Kidney glomerular epithelial cell (primary cell): ENCODE measurements at places on chromosomes 6 and 20.
A peak's percentile ranks its signal among the peaks of the same experiment; 100 is the strongest.

DNA sequence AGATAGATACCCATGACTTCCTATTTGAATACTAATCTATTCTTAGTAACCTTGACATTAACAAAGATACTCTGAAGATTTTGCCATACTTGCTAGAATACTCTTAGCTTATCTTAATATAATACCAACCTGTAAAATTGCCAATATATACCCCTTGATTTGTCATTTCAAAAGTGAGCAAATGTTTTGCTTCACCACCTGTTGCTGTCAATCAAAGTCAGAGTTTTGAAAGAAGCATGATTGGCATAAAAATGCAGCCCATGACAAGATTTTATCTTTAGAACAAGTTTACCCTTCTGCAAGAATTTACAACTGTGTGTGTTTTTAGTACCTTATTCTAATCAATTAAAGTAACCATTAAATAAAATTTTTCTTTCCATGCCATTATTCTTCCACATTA is 236.2 kb downstream of the TBX18 start:
- DNase-seq = no peak

DNA sequence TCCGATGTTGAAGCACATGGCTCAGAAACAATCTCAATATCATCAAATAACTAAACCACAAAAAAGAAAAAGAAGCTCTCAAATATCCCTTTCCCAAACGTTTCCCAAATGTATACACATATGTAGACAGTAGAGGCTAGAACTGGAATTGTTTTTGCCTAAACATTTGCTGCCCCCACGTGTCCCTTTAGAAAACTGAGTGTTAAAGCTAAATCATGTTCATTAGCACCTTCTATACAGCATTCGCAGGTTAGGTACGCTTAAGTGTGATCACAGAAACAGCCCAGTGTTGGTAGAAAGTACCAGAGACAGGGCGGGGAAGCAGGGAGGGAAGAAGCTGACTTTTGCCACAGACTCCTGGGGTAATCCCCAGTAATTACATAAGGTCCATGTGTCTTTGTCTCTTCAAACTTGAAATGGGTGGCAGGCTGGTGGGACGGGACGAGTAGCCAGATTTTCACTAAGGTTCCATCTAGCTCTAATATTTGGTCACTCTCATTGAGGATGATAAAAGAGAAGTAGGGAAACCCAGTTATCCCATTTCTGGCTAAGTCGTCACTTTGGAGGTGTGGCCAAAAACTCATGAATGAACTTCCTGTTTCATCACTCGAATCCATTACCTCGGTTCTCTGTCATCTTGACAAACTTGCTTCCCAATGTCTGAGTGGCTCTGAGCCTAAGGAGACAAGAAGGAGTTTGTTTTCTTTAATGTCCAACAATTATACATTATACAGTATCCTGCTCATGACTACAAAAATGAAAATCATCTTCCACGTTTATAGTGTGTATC is 15.0 kb upstream of the TFAP2A start:
- peak; percentile 47 for DNase-seq

- DNase-seq = no peak
These were observed 3.2 kb upstream of the PPP1R3G start for GRCh38 chr6:5081955-5082354.

- DNase-seq = no peak
These were observed 87.8 kb downstream of the SESN1 start for GRCh38 chr6:109006818-109007217.

- DNase-seq = peak; percentile 83
These were observed 31.4 kb downstream of the ACSS2 start for GRCh38 chr20:34907616-34908469.

DNA sequence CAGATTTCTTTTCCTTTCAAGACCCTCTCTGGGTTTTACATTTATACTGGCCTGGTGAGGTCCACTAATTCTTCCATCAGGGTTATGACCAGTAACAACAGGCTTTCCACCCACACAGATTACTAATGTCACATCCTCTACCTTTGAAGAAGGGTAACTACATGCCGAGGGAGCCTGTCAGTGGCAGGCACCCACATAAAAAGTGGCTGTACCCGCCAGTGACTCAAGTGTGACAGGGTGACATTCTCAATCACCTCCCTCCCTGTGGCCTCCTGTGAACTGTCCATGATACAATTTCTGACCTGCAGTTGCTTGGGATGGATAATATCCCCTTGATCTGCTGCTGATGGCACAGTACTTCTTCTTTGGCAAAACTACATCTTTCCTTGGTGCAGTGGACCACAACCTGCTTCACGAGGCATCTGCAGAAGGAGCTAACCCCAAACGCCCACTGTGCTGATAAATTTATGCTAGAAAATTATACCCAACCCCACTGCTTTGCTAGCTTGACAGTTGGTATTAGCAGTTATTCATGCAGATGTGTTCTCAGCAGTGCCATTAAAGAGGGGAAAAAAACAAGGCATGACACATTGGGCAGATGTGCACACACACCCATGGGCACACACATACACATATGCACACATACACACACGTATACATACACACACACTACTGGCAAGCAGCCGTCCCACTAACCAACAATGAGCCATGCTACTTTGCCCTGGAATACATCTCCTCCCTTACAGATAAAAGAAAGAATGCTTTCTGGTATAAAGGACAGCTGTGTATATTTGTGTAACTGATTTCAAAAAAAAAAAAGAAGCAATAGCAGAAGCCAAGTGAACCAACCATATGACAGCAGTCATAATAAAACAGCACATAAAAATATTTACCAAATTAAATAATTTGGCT is 20.8 kb downstream of the GFOD1 start:
- DNase-seq = no peak

DNA sequence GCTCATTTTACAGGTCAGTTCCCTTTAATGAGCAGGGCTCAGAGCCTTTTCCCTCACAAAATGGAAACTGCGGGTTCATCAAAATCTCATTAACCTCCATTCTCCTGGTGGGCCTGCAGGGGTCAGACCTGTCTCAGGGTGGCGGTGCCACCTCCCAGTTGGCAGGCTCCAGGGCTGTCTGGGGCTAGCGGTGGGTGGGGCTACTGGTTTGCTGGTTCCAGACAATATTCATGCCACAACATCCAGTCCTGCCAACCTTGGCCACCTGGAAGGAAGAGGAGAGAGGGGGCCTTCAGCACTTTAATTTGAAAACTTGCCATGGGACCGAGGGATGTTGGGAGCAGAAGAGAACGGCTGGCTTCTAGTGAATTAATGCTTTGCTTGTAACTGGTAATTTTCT is 41.9 kb upstream of the CTNNBL1 start:
- DNase-seq = no peak
